ENCODE measurements at places on chromosomes 4 and X.
A peak's percentile ranks its signal among the peaks of the same experiment; 100 is the strongest.

GRCh38 chr4:85700362-85700761 is 225.4 kb downstream of the ARHGAP24 start:
- no peak for DNase-seq

GRCh38 chr4:142614621-142615323 is 231.3 kb downstream of the INPP4B start:
- peak; percentile 43 for DNase-seq

DNA sequence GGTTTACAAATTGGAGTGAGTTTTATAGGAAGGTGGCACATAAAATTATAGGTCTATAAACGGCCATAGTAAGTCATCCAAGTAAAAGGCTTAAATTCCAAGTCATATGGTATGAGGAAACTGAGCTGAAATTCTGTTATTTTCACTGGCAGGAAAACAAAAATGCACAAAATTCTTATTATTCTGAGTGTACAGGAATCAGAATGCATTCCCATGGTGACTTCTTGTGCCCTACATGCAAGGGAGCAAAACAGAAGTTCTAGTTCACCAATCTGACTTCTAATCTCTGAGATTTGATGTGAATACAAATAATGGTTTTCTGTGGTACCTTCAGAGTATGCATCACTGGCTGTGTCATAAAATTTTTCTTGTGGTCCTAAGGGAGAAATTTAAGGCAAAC is 102.9 kb downstream of the CLCN4 start:
- DNase-seq, result peak; percentile 78

- DNase-seq, result no peak
Measured at GRCh38 chr4:184279496-184280061, 61.9 kb upstream of the ENPP6 start.

DNA sequence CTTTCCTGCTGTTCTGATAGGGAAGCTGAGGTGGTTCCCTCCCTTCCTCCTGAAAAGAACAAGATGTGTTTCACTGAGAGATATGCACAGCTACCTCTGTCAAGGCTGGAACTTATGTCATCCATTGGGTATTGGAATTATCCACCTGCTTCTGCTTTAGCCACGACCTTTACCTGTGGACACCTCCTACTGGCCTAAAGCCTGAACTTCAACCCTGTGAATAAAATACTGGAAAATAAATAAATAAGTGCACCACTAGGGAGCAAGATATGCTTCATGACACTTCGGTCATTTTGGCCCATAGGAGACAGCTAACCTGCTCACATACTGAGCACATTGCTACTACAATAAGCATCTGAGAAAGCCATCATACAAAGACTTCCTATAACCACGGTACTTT is 419.9 kb upstream of the NWD2 start:
- DNase-seq, result no peak

- DNase-seq, result no peak
Measured at GRCh38 chr4:112511093-112511802, 4.7 kb downstream of the NEUROG2 start.

DNA sequence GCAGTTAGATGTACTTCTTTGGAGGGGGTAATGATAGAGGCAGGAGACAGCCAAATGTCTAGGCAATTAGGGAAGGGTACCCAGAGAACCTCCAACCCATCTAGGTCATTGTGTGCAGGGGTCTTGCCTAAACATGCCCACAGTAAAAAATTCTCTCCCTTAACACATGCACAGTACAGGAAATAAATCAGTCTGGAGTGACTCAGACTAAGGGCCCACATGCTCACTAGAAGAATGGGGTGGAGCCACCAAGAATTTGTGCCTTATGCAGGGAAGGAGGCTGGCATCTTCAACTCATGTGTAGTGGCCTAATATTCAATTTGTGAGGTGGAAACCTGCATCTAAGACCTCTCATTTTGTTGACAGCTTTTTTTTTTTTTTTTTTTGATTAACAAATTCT is 945.3 kb upstream of the GRIA3 start:
- peak; percentile 12 for DNase-seq

DNA sequence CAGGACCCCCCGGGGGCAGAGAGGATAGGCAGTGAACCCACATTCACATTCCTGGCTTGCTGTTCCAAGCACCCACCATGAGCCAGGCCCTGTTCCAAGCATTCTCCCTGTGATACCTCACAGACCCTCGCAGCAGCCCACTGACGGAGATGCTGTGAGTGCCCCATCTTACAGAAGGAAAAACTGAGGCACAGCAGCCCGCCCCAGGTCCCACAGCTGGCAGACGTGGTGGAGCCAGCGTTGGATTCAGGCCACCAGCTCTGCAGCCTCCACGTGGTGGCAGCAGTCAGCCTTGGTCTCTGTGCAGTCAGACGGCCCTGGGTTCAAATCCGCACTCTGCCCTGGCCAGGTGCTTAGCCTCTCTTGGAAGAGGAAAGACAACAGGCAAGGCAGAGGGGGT is 16.8 kb downstream of the MAN2B2 start:
- DNase-seq, result no peak

DNA sequence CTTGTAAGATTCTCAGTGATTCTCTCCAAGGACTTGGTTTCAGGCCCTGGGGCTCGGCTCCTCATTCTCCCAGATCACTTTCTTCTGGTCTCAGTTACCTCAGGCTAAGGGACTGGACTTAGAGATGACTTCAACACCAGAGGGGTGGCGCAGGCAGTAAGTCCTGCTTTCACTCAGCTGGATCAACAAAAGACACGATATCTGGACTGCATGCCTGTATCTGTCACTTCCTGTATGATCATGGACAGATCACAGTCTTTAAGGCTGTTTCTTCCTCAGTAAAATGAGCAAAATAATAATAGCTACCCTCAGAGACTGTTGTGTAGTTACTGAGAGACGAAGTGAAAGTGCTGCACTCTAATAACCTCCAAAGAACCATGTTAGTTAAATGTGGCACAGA is 19.5 kb upstream of the CXCR3 start:
- peak; percentile 31 for DNase-seq

GRCh38 chrX:49844611-49845010 is 15.5 kb downstream of the PAGE4 start:
- no peak for DNase-seq

DNA sequence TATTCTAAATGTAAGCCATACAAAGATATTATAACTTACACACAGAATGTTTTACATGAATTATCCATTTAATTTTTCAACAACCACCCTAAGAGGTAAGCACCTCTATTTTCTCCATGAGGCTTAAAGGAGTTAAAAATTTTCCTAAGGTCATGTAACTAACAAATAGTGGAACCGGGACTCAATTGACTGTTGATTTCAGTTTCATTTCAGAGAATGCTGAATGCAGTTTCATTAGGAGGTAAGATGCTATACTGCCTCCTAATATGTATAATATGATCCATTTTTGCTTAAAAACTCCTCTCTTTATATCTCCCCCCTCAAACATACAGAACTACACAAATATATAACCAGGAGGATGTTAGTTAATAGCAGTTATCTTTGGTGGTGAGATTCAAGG is 29.1 kb downstream of the PHKA1 start:
- DNase-seq, result no peak

- DNase-seq, result no peak
Measured at GRCh38 chr4:148041606-148042329, 309.9 kb downstream of the ARHGAP10 start.

GRCh38 chr4:181350615-181351415 is 892.4 kb upstream of the TENM3 start:
- no peak for DNase-seq

DNA sequence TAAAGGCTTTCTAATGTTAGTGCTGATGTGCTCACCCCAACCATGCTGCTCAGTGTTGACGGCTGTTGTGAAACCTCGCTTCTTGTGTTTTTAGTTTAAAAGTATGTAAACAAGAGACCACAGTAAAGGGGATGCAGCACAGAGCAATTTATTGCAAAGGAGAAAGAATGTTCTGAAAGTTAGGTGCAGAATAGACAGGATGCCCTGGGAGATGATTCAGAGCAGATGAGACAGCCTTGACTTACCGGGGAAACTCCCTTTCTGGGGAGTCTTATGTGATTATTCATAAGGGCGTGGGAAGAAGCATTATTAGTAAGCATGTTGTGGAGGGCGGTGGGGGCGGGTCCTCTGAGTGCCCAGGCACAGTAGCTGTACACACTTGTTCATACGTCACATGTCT is 47.7 kb downstream of the EVC start:
- peak; percentile 90 for DNase-seq

- no peak for DNase-seq
Measured at GRCh38 chr4:112523764-112524505, 8.0 kb upstream of the NEUROG2 start.
